ENCODE measurements at places on chromosomes 13 and 19.

- DNase-seq, result no peak
These were observed 148.6 kb upstream of the SOX21 start for GRCh38 chr13:94860981-94861407.

- no peak for DNase-seq
These were observed 22.2 kb downstream of the CCDC169 start for GRCh38 chr13:36275190-36276002.

DNA sequence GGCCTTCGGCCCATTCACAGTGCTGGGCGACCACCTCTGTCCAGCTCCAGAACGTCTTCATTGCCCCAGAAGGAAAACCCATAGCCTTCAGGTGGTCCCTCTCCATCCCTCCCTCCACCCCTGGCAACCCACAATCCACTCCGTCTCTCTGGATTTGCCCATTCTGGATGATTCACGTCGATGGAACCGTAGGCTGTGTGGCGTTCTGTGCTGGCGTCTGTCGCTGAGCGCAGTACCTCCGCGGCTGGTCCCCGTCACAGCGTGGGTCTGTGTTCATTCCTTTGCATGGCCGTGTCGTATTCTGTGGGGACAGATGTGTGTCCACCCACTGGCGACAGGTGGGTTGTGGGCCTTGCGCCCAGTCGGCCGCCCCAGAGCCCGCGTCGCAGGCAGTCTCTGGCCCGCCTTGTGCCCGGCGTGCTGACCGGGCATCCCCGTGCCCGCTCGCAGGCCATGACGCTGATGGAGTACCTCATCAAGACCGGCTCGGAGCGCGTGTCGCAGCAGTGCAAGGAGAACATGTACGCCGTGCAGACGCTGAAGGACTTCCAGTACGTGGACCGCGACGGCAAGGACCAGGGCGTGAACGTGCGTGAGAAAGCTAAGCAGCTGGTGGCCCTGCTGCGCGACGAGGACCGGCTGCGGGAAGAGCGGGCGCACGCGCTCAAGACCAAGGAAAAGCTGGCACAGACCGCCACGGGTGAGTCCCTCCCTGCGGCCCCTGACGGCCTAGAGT is 10.1 kb downstream of the EPN1 start:
- DNase-seq, result no peak

DNA sequence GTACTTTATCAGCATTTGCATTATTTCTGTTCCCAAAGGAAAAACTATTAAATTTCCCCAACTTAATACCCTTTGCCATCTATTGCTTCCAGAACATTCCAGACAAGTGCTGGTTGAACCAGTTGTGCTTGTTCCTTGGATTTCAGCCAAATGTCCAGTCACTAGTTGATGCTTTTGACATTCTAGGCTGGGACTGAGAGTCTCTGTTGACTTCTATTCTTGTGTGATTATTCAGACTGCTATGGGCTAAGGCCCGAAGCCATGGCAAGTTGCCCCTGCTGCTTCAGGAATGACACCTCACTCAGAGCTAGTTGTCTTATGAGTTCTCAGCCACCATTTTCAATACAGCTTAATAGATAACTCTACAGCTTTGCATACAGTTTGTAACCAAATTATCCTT is 458.1 kb upstream of the ARGLU1 start:
- DNase-seq, result no peak

- no peak for DNase-seq
These were observed 1.7 kb downstream of the PLPPR2 start for GRCh38 chr19:11356676-11357550.
